ENCODE measurements at places on chromosomes 5 and 9.

- no peak for DNase-seq
Observed at GRCh38 chr9:91835216-91835615, 114.8 kb downstream of the ROR2 start.

DNA sequence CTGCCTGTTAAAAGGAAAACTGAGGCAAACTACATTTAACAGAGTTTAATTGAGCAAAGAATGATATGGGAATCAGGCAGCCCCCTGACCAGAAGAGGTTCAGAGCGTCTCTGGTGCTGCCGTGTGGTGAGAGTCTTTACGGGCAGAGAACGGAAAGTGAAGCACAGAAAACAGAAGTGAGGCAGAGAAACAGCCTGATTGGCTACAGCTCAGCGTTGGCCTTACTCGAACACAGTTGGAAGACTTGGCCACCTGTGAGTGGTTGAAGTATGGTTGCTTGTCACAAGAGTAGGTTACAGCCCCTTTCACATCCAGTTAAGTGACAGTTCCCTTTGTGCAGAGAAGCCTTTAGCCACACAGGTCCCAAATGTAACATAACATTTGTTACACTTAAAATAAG is 16.9 kb upstream of the FBP1 start:
- no peak for DNase-seq

DNA sequence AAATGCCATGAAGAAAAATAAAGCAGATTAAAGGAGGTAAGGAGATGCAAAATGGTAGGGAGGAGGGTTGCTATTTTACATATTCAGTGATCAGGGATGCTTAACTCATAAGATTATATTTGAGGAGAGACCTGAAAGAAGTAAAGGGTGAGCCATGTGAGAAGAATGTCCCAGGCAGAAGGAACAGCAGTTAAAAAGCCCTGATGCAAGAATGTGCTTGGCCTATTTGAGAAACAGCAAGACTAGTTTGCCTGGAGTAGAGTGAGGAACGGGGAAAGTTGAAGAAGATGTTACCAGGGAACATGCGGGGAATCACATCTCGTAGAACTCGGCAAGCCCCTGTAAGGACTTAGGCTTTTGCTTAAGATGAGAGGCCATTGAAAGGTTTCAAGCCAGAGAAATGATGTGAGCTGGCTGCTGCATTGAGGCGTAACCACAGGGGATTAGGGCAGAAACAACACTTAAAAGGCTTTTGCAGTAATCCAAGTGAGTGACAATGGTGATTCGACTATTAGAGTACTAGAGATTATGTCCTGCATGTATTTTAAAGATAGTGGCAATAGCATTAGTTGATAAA is 198.7 kb downstream of the VPS13A start:
- no peak for DNase-seq

DNA sequence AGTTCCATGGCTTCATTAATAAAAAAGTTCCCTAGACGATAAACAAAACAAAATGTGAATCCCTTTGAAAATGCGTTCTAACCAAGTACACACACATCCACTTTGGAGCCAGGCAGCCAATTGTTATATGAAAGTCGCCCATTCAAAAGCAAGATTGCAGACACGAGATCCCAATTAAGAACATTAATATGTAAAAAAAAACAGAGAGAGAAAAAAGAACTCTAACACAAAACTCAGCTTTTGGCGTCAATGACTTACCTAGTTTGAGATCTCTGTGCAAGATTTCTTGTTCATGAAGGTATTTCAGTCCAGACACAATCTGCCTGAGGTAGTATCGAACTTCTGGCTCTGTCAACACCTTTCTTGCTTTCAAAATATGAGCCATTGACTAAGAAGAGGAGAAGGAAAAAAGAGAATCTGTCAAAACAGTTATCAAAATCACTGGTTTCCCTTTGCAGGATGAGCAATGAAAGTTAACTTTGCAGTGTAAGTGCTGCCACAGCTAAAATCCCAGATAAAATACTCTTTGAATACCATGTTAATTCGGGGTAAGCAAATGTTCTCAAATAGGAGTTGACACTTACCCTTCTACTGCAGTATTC is 1.6 kb downstream of the PLK2 start:
- DNase-seq: no peak

DNA sequence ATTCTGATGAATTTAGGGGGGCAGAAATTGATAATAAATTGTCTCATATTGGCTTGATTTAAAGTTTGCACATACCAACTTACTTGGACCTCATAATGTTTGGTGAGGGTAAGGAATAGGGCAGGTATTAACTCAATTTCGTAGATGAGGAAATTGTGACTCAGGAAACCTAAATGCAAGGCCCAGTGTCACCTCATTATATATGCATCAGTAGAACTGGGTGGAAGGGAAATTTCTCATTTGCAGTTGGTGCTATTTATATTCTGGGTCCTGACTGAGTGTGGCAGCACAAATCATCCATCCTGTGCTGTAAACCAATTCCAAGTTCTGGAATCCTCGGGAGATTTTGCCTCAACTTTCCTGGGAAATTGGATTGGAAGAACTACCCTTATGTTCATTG is 103.0 kb downstream of the SPATA31D1 start:
- no peak for DNase-seq

DNA sequence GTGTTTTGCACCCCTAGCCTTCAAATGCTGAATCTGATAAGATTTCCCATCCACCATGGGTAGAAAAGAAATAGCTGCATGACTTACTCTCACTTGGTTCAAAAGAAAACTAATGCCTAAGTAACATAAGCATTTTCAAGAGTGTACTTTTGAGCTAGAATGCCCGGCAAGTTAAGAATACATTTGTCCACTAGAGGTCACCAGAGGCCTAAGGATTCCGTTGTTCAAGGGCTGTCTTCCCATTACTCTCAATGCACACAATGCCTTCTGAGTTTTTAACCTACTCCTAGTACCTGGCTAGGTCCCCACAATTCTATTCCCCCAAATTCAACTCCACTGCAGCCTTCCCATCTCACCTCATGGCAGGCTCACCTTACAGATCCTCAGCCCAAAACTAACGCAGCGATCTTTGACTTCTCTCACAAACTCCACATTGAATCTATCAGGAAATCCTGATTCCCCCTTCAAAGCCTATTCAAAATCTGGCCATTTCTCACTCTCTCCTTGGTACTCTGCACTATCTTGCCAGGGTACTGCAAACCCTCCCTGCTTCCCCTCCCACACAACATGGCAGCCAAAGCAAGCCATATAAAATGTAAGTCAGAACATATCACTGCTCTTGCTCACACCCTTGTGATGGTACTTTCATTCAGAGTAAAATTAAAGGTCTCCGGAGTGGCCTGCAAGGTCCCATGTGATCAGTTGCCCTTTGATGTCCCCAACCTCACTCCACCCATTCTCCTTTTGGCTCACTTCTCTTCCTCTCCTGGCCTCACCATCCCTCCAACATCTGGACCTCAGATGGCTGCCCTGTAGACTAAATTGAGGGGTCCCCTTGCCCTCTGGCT is 13.4 kb downstream of the OXCT1 start:
- DNase-seq: peak; percentile 2

DNA sequence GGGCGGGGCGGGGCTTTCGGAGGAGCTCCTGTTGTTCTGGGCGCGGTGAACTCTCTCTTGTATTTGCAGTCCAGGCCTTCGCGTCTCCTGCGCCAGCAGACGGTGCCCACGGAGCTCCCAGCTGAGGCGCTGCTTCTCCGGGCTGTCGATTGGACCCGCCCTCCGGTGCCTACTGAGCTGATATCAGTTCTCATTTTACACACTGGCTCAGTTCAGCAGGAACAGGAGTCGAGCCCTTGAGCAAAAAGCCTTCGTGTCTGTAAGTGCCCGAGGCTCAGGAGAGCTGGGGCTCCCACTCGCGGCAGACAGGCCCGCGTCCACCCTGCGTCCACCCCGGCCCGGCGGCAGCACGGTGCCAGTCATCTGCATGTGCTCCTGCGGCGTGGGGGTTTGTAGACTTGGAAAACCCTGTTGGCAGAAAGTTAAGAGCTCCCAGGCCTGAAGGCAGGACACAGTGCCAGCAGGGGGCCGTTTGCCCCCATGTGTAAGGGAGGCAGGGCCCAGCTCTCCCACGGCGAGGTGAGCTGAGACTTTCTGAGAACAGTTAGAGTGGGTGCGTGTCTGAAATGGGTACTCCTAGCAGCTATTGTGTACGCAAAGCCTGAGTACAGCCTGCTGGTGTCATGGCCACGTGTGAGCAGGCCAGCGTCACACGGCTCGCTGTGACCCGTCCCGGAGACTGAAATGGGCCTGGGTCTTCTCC is 231.5 kb downstream of the FANCC start:
- DNase-seq: no peak
